Stimulated activated CD4-positive, alpha-beta T cell treated with anti-CD3 and anti-CD28 coated beads, TNF-alpha, amount 100 ng/mL, for 1 hour (primary cell): ENCODE measurements at places on chromosomes 1 and 21.

- no peak for DNase-seq
Observed at GRCh38 chr1:18932879-18933278, 23.6 kb downstream of the IFFO2 start.

DNA sequence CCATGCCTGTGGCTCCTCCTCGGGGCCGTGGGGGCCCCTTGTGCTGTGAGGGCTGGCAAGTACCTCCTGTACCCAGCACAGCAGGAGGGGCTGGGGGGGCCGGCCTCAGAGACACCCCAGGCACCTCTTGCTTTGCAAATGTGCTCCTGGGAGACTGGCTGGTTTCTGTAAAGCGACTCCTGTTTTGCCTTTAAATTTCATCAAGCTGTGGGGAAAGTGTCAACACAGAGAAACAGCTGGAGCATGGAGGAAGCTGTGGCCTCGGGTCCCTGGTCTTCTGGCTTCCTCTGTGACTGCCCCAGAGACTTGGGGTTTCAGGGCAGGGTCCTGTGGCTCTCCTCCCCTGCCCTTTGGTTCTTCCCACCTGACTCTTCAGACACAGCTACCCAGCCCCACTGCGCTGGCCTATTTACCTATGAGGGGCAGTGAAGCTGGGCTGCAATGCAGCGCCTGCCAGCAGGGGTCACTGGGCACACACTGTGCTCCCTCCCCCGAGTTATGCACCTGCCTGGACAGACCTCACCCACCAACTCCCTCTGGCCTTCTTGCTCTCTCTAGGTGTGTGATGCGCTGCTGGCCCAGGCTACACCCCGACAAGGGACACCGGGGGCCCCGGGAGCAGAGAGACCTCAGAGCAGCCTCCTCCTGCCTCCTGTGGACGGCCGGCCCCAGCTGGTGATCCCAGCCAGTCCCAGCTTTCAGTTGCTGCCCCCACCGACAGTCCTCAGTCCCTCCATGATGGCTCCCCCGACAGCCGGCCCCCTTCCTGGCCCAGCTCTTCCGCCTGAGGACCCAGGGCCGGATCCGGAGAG lies 17.6 kb upstream of the PEX10 start:
- no peak for DNase-seq

DNA sequence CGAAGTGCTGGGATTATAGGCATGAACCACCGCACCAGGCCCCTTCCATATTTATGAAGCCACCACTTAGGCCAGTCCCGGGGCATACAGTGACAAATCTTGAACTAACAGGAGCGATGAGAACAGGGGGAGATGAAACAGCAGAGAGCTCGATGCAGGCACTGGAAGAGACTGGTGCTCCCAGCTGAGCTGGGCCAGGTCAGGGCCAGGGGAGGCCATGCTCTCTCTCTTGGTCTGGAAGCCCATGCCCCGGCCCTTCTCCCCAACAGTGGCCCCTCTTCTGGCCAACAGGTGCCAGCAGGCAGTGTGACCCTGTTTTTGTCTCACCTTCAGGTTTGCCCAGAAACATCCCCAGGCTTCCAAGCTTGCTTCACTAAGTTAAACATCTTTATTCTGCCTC lies 269.9 kb upstream of the C1orf174 start:
- no peak for DNase-seq

DNA sequence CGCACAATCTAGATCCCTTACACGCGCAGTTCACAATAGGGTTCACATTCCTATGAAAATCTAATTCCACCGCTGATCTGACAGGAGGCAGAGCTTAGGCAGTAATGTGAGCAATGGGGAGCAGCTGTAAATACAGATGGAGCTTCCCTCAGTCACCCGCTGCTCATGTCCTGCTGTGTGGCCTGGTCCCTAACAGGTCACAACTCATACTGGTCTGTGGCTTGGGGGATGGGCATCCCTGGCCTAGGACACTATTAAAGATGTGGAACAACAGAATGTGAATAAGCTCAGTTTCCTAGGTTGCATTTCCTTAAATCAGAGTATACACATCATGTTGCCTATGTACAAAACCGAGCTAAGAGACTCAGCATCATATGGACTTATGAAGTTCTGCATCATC lies 16.2 kb downstream of the IFI44 start:
- DNase-seq, result no peak

GRCh38 chr1:15178571-15179484 lies 25.3 kb downstream of the TMEM51 start:
- no peak for DNase-seq
